ENCODE measurements at places on chromosomes 13 and 19. TPM values are rescaled to one million over a fixed set of nuclear protein-coding genes. Genes with fewer than 3 reads are reported as not detected.
A peak's percentile ranks its signal among the peaks of the same experiment; 100 is the strongest.

DNA sequence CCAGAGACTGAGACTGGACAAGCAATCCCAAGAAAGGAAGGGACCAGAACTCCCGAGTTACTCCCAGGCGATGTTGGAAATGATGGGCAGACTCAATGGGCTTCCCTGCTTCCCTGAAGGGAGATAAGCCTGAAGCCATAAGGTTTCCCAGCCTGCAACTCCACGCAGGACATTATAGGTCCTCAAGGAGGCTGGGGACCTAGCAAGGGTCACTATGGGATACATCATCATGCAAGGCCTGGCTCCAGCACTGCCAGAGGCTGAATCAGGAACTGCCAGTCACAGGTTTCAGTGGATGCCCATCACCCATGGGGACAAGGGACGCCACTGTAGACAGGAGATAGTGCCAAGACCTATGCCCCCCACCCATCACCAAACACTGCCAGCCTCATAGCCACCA lies 338.7 kb downstream of the IRS2 start:
- no peak for DNase-seq

UGGT2 gene
- 0.12 TPM for total RNA-seq

STARD13 gene
- total RNA-seq, result 0.31 TPM

- no peak for DNase-seq
These were observed 15.6 kb upstream of the WASF3 start for GRCh38 chr13:26541678-26542568.

SIGLEC9 gene
- total RNA-seq, result 1.7 TPM

ERICH4 gene
- total RNA-seq, result not detected

DNA sequence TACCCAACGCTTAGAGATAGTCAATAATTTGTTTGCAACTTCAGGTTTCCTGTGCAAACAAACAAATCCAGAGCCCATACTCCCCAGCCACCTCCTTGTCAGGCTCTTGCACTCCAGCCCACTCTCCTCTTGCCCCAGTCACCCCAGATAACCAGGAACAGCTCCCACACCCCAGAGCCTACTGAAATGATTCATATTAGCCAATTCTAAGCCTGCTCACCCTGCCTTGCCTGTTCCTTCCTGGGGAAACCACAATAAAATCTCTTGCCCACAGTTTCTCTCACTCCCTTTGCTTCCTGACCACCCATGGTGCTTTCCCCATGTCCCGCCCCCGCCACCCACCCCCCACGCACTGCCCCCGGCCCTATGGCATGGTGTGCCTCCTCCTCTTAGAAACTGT lies 3.8 kb upstream of the ACTL9 start:
- DNase-seq, result peak; percentile 31

GRCh38 chr13:62250501-62251201 lies 835.0 kb upstream of the PCDH20 start:
- no peak for DNase-seq
